Fibroblast of skin of right quadriceps (primary cell): ENCODE measurements at places on chromosomes 16 and 17.
A peak's percentile ranks its signal among the peaks of the same experiment; 100 is the strongest.

GRCh38 chr16:84829168-84829965 lies 9.6 kb downstream of the CRISPLD2 start:
- DNase-seq, result peak; percentile 92

- no peak for DNase-seq
Measured at GRCh38 chr17:33905338-33905800, 349.7 kb upstream of the CCL2 start.

GRCh38 chr17:71764505-71764904 lies 356.3 kb upstream of the SOX9 start:
- DNase-seq, result no peak

DNA sequence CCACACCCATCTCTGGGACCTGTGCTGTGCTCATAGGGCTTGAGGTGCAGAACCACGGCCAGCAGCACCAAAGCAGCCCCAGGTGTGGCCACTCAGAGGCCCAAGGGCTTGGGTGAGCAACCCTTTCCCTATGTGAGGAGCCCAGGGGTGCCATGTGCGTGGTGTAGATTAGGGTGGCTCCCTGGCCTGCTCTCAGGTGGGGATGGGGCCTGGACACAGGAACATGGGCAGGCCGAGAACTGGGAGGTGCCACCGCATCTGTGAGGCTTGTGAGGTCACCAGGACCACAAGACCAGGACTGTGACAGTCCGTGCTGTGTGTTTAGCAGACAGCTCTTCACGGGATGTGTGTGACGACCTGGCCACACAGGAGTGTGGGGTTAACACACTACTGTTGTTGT lies 103.5 kb upstream of the ZNF750 start:
- no peak for DNase-seq

DNA sequence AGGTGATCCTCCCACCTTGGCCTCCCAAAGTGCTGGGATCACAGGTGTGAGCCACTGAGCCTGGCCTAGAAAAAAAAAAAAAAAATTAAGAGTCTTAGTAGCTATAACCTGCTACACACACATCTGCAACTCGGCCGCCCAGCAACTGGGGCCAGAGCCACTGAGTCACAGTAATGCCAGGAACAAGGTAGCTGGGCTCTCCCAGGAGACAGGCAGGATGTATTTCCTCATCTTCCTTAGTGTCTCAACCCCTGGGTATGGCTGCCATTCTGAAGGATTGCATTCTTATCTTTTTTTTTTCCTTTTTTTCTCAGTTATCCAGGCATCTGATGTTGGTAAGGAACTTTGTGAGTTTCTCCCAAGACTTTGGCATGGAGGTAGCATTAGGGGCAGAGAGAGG lies 7.1 kb upstream of the PSMD3 start:
- peak; percentile 41 for DNase-seq

GRCh38 chr17:76000755-76001521 lies at the start of gene CDK3:
Gene CDK3, plus strand, starts transcription at chr17:76000855. Its CDS starts 571 bp downstream, at chr17:76001426.
- DNase-seq, result no peak

DNA sequence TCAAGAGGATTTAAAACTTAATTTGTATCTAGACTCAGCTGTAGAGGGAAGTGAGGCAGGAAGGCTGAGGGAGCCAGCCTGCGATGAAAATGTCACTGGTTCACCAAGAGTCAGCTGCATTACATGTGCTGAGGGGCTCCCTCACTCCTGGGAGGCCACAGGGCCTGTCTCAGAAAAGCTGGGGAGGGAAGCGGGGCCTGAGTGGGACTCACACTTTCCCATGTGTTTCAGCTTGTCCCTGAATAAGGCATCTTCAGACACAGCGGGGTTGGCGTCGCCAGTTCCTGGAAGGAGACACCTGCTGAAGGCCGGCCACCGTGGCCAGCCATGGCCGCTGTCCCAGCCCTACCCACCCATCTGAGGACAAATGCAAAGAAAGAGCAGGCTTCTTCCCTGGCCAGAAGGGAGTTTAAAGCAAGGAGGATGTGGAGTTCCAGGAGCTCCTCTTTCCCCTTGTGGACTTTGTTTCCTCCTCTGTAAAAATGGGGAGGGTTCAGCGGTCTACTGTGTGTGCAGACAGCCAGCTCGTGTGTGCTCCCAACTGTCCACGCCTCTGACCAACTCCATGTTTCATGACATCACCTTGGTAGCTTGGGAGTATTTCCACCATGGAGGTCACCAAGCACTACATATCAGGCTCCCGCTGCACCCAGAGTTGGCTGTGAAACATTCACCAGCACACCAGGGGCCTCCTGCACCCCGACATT lies 19.2 kb upstream of the MRPS23 start:
- DNase-seq, result no peak

DNA sequence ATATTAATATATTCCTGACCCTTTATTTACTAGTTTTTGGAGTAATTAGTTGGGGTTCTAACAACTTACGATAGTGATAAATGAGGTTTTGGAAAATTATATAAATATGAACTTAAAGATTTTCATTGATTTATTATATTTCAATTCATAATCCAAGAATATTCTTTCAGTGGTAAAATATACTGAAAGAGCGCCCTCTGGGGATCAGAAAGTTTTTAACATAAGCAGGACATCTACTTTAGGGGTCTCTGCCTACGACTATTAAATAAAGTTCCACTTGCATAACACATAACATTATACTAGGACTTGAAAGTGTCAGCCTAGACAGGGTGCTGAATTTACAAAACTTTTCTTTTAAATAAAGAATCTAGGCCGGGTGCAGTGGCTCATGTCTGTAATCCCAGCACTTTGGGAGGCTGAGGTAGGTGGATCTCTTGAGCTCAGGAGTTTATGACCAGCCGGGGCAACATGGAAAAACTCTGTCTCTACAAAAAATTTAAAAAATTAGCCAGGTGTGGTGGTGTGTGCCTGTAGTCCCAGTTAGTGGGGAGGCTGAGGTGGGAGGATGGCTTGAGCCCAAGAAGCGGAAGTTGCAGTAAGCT lies 15.6 kb downstream of the RFWD3 start:
- DNase-seq, result no peak

GRCh38 chr16:86038926-86039310 lies 140.0 kb downstream of the IRF8 start:
- DNase-seq, result no peak

DNA sequence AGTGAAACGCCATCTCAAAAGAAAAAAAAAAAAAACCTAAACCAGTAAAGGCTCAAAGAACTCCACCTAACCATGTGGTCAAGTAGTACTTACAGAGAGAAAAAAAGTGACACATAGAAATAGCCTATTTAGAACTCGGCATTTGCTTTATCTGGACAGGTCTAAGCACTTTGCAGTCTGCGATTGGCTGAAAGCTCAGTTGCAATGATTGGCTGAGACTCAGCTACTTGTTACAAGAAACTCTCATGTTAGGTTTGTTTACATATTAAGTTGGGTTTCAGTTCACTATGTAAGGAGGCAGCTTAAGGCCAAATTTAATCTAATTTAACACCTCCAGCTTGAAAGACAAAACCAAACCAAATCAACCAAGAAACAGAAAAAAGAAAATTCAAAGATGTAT lies 19.1 kb downstream of the ABCC3 start:
- no peak for DNase-seq

GRCh38 chr16:75420987-75421819 lies 12.1 kb downstream of the CFDP1 start:
- peak; percentile 73 for DNase-seq

- peak; percentile 85 for DNase-seq
Measured at GRCh38 chr16:4372578-4373355, 1.1 kb downstream of the VASN start.

DNA sequence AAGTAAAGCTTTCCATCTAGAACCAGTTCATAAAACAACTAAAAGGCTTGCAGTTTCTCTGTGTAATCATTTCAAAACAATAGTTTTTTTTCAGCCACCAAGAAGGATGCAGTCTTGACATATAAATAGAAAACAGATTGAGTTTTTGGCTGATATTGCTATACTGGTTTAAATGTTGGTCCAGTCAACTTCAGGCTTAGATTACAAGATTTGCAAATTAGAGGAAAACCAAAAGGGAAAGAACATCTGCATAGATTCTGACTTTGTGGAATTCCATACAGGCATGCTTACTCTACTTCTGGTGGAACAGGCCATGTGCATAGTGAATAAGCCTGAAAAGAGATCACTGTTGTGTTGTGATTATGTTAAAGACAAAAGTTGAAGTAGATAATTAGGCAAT lies 150.3 kb downstream of the BCAS3 start:
- DNase-seq, result peak; percentile 2

GRCh38 chr17:57563958-57564357 lies 181.1 kb downstream of the CCDC182 start:
- no peak for DNase-seq

- DNase-seq, result no peak
Measured at GRCh38 chr17:6040504-6040903, 29.7 kb upstream of the WSCD1 start.

- no peak for DNase-seq
Measured at GRCh38 chr17:27206447-27206846, 87.5 kb upstream of the WSB1 start.

DNA sequence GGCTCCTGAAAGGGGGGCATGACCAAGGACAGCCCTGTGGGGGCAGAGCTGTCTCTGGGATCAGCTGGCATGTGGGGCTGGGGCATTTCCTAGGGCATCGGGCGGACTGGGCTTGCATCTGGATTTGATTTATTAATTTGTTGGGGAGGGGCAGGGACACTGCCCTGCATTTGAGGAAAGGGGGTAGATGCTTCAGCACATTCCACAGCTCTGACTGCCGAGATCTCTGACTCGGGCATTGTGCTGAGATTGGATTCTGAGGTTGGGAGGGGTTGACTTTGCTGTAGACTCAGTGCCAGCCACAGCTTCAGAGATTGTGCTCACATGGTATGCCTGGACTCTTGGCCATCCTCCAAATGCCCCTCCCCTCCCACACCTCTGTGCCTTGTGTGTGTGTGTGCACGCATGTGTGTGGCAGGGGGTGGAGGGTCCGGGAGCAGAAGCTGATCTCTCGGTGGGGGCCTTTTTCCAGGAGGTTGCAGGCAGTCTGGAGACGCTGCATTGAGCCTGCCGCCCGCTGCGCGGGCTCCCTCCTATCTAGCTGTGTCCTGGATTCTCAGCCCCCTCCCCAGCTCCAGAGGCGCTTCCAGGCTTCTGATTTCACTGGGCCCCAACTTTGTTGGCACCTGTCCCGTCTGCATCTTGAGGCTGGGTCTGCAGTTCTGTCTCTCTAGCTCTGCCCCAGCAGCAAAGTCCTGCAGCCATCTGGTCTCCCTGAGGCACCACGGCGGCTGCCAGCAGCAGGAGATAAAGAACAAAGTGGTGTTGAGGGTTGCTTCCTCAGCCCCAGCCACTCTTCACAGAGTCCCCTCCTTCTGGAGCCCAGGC lies 14.9 kb downstream of the IGFBP4 start:
- DNase-seq, result peak; percentile 96

- DNase-seq, result no peak
Measured at GRCh38 chr17:76523084-76524037, 14.1 kb downstream of the CYGB start.

DNA sequence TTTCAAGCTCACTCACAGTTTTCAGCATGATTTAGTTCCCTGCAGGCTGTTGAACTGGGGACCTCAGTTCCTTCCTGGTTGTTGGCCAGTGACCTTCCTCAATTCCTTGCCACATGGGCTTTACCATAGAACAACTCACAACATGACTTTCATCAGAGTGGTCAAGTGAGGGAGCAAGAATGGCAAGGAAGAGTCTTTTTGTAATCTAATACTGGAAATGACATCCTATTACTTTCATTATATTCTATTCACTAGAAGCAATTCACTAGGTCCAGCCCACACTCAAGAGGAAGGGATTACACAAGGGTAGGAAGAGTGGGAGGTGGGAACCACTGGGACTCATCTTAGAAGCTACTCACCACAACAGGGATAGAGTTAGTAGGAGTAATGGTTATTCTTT lies 57.6 kb downstream of the SYT17 start:
- no peak for DNase-seq

- no peak for DNase-seq
Measured at GRCh38 chr16:83724585-83724984, 83.2 kb upstream of the HSBP1 start.

DNA sequence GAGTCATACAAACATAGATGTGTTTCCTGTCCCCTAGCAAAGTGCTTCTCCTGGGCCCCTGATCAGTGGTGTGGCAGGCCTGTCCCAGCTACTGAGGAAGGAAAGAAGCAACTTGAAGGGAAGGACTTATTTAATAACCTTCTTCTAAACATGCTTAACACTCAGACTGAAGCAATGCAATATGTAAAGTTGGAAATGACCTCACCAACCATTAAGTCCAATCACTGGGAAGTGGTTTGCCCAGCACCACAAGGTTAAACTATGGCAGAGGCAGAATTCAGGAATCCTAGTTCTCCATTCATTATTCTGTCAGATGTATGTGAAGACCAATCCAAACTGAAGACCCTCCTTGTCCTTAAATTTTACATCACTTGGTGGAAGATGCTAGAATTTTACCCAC lies 39.1 kb downstream of the CENPV start:
- DNase-seq, result no peak
